ENCODE measurements at places on chromosomes 7 and 10. TPM values are rescaled to one million over a fixed set of nuclear protein-coding genes. Genes with fewer than 3 reads are reported as not detected.

CALHM3 gene
- total RNA-seq, result 0.30 TPM

NOBOX gene
- not detected for total RNA-seq

SPDYE2 gene
- not detected for total RNA-seq

RPEL1 gene
- total RNA-seq, result not detected

CCT6A gene
- total RNA-seq, result 149 TPM

MEIG1 gene
- 2.6 TPM for total RNA-seq

BMPR1A gene
- total RNA-seq, result 2.2 TPM

SFTPA2 gene
- total RNA-seq, result not detected

H2BK1 gene
- total RNA-seq, result not detected

GDF2 gene
- not detected for total RNA-seq

MKRN1 gene
- total RNA-seq, result 68.8 TPM

LRRD1 gene
- not detected for total RNA-seq

ZNF12 gene
- 29.0 TPM for total RNA-seq

NKX1-2 gene
- not detected for total RNA-seq

PTPN20 gene
- total RNA-seq, result not detected

C7orf33 gene
- not detected for total RNA-seq

PILRA gene
- total RNA-seq, result 2.3 TPM

FZD1 gene
- 7.9 TPM for total RNA-seq

DHTKD1 gene
- 27.3 TPM for total RNA-seq

PTPRZ1 gene
- not detected for total RNA-seq

DDC gene
- total RNA-seq, result not detected

NPY4R gene
- not detected for total RNA-seq

IL6 gene
- total RNA-seq, result not detected

OR9A2 gene
- total RNA-seq, result not detected

OR2A7 gene
- not detected for total RNA-seq

NET1 gene
- 39.1 TPM for total RNA-seq

CYP26C1 gene
- 0.30 TPM for total RNA-seq

C10orf62 gene
- total RNA-seq, result not detected

RBM20 gene
- not detected for total RNA-seq

CUL2 gene
- 14.1 TPM for total RNA-seq

HIP1 gene
- 0.47 TPM for total RNA-seq

PRPS1L1 gene
- total RNA-seq, result not detected

SFMBT2 gene
- 28.8 TPM for total RNA-seq

CCDC172 gene
- not detected for total RNA-seq

AZGP1 gene
- total RNA-seq, result 1.0 TPM

ACBD7 gene
- total RNA-seq, result 0.63 TPM

FAM180A gene
- total RNA-seq, result not detected

KCNMA1 gene
- total RNA-seq, result 31.3 TPM

ACTL6B gene
- total RNA-seq, result not detected

CYP2E1 gene
- total RNA-seq, result 0.61 TPM

ACTR1A gene
- 69.8 TPM for total RNA-seq

HOXA3 gene
- 1.3 TPM for total RNA-seq

PTPRN2 gene
- 0.87 TPM for total RNA-seq

CYP2C19 gene
- total RNA-seq, result not detected

NPSR1 gene
- total RNA-seq, result not detected

TCERG1L gene
- not detected for total RNA-seq

KCND2 gene
- total RNA-seq, result not detected

TRIM74 gene
- not detected for total RNA-seq

GFRA1 gene
- not detected for total RNA-seq

GRID2IP gene
- total RNA-seq, result not detected

MET gene
- total RNA-seq, result 158 TPM

MYO3A gene
- total RNA-seq, result not detected

RASA4 gene
- 4.5 TPM for total RNA-seq

INA gene
- not detected for total RNA-seq

ABCC2 gene
- 0.07 TPM for total RNA-seq

OPALIN gene
- total RNA-seq, result not detected

AGR2 gene
- total RNA-seq, result 0.19 TPM

FFAR4 gene
- not detected for total RNA-seq

Data from Karpas-422 (cell line).